MM.1S (cell line): ENCODE measurements at places on chromosomes 2 and 18.
A peak's percentile ranks its signal among the peaks of the same experiment; 100 is the strongest.

DNA sequence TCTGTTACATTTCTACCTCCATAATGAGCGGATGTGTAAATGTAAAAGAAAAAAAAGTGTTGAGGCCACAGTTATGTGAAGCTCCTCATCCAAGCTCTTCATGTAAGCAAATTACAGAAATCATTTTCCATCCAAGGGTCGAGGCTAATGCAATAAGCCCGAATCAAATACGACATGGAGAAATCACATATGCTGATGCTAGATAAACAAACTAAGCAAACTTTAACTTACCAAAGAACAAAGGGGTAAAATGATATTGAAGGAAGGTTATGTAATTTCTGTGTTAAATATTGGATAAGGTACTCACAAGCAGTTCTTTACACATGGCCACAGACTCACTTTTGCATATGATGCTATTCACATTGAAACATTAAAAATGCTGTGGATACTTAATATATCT lies 310.2 kb upstream of the ID2 start:
- DNase-seq: no peak

- no peak for DNase-seq
Observed at GRCh38 chr2:241125626-241126025, 23.5 kb upstream of the MTERF4 start.

DNA sequence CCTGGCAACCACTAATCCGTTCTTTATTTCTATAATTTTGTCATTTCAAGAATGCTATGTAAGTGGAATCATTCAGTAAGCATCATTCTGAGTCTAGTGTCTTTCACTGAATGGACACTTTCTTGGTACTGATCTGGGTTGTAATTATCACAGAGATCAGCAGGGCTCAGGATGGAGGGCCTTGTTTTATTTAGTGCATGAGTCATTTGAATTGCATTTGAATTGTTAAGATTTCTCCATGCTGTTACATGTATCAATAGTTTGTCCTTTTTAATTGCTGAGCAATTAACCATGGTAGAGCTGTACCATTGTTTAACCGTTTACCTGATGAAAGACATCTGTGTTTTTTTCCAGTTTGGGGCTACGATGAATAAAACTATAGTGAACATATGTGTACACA lies 256.4 kb downstream of the THSD7B start:
- no peak for DNase-seq

GRCh38 chr18:24220318-24220688 lies 81.4 kb downstream of the CABYR start:
- DNase-seq: no peak

DNA sequence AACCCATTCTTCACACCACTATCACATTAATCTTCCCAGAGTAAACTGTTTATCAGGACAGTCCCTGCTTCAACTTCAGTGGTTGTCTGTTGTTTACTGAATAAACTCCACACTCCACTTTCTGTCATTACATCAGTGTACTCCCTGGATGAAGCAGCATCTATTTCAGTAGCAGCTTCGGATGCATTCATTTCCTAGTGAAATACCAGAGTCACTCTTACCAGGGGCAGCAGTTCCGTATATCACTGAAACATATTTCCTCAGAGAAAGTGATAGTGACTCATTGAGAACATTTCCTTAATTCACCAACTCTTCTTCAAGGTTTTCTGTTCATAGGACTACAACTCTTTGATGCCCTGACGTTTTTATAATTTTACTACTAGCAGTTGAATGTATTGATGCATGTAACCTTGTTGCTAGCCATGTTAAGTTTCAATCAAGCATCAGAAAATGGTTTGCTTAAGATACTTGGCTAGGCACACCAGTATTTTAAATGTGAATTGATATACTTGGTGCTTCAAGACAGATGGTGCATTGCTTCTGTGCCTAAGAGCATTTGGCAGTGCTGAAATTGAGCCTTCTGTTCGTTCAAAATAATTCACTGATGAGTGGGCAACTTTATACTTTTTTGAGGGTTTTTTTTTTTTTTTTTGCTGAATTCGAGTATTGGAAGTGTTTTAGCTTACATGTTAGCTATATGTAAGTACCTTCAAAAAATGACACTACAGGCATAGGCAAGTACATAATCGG lies 92.3 kb downstream of the UBE2E3 start:
- no peak for DNase-seq

DNA sequence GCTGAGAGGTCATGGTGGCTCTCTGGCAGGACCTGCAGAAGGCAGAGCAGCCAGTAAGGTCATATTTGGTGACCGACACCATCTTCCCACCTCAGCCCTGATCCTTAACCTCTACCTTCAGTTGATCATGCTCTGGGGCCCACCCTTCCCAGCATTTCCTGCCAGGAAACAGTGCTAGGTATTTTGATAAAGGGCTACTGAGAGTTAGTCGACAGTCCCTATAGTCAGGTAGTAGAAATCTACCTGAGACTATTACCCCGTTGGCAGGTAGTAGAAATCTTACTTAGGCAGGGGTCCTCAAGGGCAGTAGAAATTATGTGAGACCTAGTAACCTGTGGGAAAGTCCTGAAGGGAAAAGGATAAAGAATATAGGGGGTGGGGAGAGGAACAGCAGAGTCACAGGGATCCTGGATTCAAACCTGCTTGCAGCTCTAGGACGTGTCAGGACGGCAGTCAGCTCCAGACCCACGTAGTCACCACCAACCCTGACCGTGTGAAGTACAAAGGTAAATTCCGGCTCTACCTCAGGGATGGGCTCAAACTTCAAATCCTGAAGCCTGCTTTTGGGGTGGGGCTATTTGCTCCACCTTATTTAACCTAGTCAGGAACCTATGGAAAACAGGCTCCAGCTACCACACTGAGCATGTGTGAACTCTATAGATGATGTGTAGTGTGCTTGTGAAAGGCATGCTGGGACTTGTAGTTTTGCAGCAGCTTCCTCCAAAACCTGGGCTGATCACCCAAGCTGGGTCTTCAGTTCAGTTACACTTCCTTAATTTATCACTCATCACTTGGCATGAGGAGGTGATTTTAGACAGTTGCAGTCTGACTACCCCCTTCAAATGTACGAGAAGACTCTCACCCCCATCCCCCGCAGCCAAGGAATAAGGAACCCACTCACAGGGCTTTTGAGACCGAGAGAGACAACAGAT lies at the start of gene DQX1:
TSS of gene DQX1 (minus strand) at position 515 of the 932 bp plus-strand sequence. CDS start at position 13, 502 bp downstream.
- DNase-seq: peak; percentile 34

- DNase-seq: no peak
Observed at GRCh38 chr2:199279146-199279545, 178.6 kb downstream of the SATB2 start.

GRCh38 chr2:154710685-154711084 lies 12.2 kb downstream of the KCNJ3 start:
- no peak for DNase-seq

DNA sequence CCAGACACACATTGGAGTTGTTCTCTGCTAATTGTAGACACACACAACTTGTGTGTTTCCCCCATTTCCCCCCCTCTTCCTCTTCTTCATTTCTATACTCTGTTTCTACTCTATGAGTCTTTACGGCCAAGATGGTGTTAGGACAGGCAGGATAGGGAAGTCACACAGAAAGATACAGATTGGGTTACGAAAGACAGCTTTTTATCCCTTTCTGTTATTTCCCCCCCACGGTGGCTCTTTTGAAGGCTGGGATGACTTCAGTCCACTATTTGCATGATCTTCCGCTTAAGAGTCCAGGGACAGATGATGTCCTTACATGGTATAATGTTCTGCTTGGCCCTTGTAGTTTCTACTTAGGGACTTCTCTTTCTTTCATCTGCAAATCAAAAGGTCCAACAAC lies 1.6 kb upstream of the EMILIN2 start:
- no peak for DNase-seq

DNA sequence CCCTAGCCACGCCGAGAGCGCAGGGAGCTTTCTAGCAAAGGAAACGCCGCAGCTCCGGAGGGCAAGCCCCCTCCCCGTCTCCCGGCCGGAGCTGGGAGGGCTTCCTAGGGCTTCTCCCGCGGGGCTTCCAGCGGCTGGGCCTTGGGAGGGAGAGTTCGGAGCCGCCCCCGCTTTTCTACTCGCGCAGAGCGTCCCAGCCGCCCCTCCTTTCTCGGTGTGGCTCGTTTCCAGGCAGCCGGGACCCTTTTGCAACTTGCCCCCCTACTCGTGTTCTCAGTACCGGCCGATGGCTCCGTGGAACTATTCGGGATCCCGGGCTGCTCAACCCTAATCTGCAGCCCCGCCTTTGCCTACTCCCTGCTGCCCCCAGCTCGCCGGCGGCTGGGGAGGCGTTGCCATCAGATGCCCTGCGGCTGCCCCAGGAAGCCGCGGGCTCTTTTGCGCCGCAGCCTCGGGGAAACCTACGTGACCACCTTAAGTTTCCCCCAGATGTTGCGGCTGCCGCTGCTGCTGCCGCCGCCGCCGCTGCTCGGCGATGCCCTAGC lies 1.5 kb upstream of the NR4A2 start:
- peak; percentile 90 for DNase-seq

- DNase-seq: no peak
Observed at GRCh38 chr2:154849482-154849881, 151.0 kb downstream of the KCNJ3 start.

DNA sequence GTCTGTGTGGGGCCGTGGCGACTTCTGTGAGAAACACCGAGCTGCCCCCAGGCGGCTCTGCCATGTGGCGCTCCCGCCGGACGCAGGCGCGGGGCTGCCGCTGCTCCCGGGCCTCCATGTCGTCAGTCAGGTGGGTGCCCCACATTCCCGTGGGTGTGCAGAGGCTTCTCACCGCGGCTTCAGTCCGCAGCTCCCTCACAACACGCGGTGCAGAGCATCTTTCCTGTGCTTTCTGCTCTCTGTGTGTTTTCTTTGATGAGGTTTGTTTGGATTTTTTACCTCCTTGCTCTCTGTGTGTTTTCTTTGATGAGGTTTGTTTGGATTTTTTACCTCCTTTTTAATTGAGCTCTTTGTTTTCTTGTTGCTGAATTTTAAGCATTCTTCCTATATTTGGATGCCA lies 13.0 kb downstream of the AQP12A start:
- DNase-seq: no peak

DNA sequence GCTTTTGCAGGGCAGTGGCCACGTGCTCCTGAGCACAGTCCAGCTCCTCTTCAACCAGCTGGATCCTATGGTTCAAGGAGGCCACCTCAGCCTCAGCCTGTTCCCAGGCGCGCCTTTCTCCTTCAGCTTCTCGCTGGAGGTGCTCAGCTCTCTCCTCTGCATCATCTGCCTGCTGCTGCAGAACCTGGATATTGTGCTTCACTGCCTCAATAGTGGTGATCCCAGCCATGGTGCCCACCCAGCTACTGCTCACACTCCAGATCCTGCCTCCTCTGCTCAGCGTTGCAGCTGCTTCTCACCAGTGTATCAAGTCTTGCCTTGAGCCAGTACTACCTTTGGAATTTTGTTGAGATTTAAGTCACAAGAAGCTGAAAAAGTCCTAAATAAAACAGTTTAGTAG lies 67.9 kb downstream of the ASXL2 start:
- no peak for DNase-seq

- DNase-seq: no peak
Observed at GRCh38 chr18:27712066-27712465, 464.9 kb downstream of the CDH2 start.

GRCh38 chr2:181459621-181460021 lies 2.4 kb downstream of the ITGA4 start:
- no peak for DNase-seq

- DNase-seq: no peak
Observed at GRCh38 chr2:168322325-168323007, 75.1 kb upstream of the STK39 start.

- DNase-seq: peak; percentile 21
Observed at GRCh38 chr18:5237083-5237722, 40.1 kb upstream of the AKAIN1 start.

GRCh38 chr2:156145976-156146375 lies 186.5 kb downstream of the NR4A2 start:
- no peak for DNase-seq

DNA sequence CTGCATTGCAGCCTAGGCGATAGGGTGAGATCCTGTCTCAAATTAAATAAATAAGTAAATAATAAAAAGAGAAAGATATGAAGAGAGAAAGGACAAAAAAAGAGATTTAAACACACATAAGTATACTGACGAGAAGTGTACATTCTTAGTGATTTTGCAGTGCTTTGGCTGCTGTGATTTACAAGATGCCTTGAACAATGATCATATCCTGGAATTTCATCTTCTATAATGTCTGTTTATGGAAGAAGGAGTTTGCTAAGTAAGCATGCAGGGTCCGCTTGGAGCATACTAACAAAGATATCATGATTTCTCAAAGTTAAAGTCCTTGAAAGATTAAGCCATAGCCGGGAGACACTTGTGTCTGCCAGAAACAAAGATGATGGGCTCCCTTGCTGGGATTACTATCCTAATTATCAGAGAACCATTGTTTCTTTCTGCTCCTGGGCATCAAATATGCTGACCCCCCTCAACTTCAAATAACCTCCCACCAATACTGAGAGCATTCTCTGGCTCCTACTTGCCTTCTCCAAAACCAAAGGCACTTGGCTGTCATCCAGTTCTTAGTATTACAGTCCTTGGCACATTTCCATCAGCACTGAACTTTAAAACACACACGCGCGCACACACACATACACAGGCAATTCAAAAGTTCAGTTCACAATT lies 47.5 kb upstream of the STAM2 start:
- DNase-seq: no peak

GRCh38 chr2:104858006-104858978 lies 4.4 kb downstream of the POU3F3 start:
- no peak for DNase-seq

DNA sequence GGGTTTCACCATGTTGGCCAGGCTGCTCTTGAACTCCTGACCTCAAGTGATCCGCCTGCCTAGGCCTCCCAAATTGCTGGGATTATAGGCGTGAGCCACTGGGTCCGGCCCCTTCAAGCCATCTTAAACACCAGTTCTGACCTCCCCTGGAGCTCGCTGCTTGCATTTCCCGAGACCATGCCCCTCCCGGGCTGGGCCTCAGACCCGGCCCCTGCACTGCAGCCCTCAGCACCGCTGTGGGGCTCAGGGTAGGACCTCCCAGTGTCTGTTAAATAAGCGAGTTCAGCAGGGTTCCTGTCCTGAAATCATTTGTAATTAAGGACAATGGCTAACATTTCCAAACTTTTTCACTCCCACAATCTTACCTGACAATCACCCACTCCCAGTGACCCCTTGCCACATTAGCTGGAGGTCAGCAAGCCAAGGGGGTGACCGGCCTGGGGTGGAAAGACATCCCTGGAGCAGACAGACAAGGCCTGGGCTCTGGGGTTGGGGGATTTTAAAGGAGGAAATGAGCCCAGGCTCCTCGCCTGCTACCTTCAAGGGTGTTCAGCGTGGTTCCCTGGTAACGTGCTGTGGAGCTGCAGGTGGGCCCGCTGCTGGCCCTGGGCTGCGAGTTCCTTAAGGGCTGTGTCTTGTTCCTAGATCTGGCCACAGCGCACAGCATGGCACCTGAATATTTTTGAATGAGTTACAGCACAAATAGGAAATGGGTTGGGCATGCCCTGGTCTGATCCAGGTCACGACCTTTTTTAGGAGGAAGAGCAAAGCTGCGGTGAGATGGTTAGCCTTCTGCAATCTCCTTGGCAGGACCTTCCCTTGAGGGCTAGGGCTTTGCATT lies 15.1 kb downstream of the CYS1 start:
- DNase-seq: no peak

GRCh38 chr2:10619643-10620042 lies 70.1 kb downstream of the NOL10 start:
- DNase-seq: no peak

- no peak for DNase-seq
Observed at GRCh38 chr18:44944461-44944860, 263.8 kb downstream of the SETBP1 start.

GRCh38 chr18:39172695-39173421 lies 1607.3 kb upstream of the CELF4 start:
- DNase-seq: no peak

- no peak for DNase-seq
Observed at GRCh38 chr2:181022652-181023051, 42.2 kb downstream of the UBE2E3 start.

- no peak for DNase-seq
Observed at GRCh38 chr2:238818561-238818960, 29.3 kb upstream of the TWIST2 start.
